ENCODE measurements at places on chromosomes 4 and X. TPM values are rescaled to one million over a fixed set of nuclear protein-coding genes. Genes with fewer than 3 reads are reported as not detected.
A peak's percentile ranks its signal among the peaks of the same experiment; 100 is the strongest.

GRCh38 chr4:26609868-26610267 lies 26.0 kb downstream of the TBC1D19 start:
- no peak for DNase-seq

DNA sequence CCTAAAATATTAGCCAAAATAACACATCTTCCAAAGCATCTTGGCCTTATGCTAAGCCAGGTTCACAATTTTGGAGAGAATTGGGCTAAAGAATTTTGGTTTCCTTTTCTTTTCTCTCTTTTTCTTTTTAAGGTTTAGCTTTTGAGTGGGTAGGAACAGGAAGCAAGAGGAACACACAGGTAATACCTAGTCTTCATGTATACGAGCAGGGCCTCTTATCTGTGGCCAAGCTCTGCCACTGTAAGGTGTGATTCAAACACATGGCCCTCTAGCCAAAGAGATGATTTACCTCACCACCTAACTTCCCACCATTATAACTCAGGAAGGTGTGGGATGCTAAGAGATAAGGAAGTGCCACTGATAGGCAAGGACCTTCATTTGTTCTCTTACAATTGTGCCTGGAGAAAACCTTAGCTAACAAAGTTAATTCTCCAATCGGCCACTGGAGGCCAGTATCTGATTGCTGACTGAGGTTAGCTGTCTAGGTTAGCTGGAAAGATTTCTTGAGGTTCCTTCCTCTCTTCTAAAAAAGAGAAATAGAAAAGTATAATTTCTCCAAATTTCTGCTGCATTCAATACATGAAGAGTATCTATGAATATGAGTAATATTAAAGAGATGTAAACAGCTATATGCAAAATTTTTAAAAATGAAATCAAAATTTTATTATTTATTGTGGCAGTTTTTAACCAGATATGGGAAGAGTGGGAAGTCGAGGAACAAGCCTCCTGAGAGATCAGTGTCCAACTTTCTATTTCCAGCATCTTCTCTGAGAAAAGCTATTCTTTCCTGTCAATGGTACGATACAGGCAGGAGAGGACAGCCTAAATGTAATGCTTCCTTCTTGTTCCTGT lies 30.1 kb upstream of the BBS7 start:
- DNase-seq, result peak; percentile 29

The ETDA gene
- polyA plus RNA-seq, result not detected

- DNase-seq, result no peak
Measured at GRCh38 chrX:149984411-149984810, 46.1 kb upstream of the EOLA2 start.

The DUSP9 gene
- 0.14 TPM for polyA plus RNA-seq

The UNC5C gene
- 0.46 TPM for polyA plus RNA-seq

The ITGB1BP2 gene
- polyA plus RNA-seq, result 114 TPM

The GPR50 gene
- polyA plus RNA-seq, result 0.23 TPM

The MAGEC2 gene
- polyA plus RNA-seq, result not detected

Data from hindlimb muscle (tissue), 1 donor.